ENCODE measurements at places on chromosomes 6 and 20.

DNA sequence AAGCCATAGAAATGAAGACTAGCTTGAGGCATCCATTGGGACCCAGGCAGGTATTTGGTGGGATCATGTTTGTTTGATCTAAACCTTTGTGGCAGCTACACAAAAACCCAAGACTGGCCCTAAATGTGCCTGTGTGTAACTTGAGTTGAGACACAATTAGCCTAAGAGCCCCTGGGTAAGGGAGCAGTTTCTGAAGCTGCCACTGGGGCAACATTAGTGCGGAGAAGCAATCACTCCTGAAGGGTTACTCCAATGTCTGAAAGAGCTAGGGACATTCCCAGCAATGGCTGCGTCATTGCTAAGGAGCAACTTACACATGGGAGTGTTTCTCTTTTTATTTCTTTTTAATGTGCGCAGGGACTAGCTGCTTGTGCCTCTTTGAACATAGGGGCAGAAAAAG lies 67.9 kb upstream of the EEF1E1 start:
- DNase-seq = peak; percentile 71

DNA sequence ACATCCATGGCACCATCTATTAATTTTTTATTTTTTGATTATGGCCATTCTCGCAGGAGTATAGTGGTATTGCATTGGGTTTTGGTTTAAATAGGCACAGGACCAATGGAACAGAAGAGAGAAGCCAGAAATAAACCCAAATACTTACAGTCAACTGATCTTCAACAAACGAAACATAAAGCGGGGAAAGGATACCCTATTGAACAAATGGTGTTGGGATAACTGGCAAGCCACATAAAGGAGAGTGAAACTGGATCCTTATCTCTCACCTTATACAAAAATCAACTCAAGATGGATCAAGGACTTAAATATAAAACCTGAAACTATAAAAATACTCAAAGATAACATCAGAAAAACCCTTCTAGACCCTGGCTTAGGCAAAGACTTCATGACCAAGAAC lies 25.3 kb upstream of the RUNX2 start:
- no peak for DNase-seq

DNA sequence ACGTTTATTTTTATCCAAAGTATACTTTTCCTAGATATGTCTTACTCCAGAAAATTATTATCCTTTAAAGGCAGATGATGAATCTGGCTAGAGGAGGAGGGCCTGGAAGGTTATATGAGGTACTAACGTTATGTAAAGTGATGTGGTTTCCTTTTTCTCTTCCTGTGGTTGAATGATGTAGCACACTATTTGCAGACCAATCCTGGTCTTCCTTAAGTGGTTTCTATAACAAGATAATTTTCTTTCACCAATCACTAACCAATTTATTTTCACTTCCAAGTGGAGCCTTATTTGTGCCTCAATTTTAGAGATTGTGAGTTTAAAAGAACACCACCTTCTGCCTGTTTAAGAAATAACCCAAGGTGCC lies 154.6 kb upstream of the SOX4 start:
- no peak for DNase-seq

DNA sequence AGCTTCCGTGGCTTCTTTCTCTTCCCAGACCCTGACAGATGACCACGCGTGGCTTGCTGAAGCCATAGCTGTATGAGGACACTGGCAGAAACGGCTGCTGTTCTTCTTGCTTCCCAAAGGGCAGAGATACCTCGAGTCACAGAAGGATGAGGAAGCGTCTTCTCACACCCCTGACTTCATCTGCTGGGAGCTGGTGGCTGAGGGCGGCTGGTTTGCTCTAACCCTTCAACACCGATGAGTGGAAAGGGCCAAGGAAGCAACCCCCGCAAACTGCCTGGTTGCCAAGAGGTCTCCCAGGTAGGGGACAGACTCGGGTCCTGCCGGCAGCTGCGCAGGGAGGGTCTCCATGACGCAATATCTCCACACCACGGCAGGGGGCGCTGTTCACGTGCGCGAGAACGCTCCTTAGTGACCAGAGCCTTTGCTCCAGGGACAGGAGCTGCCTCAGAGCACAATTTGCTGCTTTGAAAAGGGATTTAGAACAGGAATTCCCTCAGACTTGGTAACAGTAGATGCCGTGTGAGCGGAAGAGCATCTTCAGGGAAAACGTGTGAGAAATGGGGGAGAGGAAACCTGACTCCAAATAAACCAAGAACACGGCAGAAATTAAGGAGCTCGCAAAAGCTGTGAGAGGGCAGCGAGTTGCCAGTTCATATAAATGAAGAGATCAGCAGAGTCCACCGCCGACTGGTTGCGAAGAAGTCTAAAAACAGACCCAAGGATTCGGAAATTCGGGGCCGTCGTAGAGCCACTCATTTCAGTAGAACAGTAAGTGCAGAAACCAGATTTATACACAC lies 80.2 kb downstream of the ERMARD start:
- peak; percentile 86 for DNase-seq

DNA sequence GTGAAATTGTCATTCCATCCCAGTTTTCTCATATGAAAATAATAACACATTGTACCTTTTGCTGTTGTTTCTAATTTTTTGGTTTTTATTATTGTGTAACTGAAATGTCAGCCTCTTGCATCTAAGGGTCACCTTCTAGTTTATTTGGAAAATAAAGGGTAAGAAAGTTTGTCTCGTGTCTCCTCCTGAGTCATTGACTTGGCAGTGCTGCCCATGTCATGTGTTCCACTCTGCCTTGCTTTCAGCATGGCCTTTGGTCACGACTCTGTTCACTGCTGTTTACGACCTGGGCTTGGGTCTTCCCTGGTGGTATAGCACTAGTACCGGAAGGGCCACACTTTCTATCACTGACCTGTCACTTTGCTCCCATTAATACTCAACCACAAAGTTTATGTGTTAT lies 171.4 kb upstream of the RSPO3 start:
- no peak for DNase-seq

DNA sequence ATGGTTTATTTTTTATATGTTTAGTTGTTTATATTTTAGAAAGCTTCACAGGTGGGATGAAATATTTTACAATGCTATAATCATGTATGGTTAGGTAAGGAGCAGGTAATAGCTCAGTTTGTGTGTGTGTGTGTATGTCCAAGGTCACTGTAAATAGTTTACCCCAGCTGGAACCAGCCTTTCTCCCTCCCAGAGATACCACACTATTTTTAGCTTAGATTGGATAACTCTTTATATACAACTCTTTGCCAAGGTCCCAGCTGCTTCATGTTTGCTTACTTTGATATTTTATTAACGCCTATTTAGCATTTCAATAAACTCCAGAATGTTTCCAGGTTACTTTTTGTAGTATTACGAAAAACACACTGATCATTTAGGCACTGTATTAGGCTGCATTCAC lies 1.8 kb upstream of the PEX7 start:
- no peak for DNase-seq

DNA sequence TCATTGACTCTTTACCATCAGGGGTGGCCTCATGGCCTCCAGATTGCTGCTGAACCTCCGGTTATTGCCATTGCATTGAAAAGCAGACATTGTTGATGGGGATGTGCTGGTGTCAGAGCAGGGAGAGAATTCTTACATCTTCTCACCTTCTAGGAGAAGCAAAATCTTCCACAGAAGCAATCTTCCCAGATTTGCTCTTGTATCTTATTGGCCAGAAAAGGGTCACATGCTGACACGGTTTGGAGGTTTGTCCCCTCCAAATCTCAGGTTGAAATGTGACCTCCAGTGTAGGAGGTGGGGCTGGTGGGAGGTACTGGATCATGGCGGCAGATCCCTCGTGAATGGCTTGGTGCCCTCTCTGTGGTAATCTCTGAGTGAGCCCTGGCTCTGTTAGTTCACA lies 10.7 kb downstream of the TP53RK start:
- DNase-seq = no peak

- no peak for DNase-seq
Measured at GRCh38 chr20:2152317-2152716, 50.7 kb downstream of the STK35 start.

DNA sequence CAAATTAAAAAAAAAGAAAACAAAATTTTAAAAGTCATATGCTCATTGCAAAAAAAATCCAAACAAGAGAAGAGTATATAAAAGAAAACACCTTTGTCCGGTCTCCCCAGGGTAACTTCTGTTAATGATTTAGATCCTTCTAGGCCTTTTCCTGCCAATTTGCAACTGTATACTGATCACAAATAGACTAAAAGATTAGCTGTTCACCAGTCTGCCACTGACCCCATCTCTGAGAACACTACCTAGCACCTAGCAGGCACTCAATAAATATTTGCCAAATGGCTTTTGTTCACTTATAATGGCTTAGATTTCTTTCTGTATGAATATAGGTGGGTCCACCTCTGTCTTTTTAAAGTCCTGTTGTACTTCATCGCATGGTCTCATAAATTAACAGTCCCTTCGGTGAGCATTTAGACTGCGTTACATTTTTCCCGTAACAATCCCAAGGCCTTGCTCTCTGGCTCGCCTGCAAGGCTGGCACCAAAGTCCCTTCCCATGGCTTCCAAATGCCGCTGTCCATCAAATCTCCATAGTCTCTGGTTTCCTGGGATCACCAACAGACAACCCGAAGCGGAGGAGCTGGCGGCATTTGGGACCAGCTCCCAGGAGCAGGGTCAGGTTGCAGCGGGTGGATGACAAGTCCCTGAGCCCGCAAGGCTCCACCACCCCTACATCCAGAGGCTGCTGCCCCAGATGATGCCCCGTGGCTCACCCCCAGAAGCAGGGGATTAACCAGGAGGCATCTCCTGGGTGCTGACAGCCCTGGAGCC lies 11.8 kb downstream of the JPH2 start:
- DNase-seq = no peak

- DNase-seq = peak; percentile 60
Measured at GRCh38 chr20:49790077-49790798, 22.4 kb upstream of the SLC9A8 start.

DNA sequence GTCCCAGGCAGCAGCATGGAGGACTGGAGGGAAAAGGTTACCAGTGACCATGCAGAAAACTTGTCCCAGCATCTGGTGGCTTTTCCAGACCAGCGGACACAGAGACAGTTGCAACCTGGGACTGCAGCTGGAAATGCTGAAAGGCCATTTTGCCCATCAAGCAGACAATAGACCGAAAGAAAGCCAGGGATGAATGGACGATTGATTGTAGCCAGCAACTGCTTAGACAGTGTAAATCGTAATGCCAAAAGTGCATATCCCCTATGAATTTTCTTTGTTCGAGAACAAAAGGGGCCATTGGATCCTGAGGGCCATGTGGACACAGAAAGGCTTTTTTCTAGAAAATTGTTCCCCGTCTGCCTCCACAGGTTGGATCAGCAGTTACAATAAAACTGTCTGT lies 115.7 kb downstream of the MBOAT1 start:
- DNase-seq = no peak

DNA sequence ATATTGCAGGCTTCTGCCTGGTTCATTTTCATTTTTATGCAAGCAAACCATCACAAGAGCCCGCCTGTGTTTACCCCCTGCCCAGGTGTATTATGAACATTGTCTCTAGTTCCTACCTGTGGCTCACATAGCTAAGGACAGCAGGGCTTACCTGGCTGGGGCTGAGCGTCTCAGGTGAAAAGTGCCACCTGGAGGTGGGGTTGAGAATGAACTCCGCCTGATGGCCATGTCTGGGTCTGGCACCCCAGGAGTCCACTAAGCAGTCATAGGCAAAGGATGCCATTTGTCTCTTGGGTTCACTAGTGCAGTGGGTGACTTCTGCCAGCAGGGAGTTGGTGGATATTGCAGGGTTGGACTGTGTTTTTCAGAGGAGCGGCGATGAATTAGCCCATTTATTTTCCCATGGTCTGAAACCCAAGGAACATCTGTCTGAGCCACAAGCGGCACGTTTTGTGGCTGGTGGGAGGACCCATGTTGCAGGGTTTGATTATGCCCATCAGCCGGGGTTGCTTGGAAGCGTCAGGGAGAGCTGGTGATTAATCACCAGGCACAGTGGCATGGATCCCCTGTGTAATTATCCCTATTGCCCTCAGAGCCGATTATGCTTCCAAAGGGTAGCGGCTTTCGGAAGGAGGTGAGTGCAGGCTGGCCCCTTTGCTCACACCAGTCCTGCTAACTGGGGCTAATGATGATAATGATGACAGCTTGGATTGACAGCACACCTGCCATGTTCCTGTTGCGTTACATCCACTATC lies 92.1 kb downstream of the CDH26 start:
- DNase-seq = peak; percentile 82

- DNase-seq = no peak
Measured at GRCh38 chr6:1775441-1775840, 165.7 kb downstream of the FOXC1 start.

DNA sequence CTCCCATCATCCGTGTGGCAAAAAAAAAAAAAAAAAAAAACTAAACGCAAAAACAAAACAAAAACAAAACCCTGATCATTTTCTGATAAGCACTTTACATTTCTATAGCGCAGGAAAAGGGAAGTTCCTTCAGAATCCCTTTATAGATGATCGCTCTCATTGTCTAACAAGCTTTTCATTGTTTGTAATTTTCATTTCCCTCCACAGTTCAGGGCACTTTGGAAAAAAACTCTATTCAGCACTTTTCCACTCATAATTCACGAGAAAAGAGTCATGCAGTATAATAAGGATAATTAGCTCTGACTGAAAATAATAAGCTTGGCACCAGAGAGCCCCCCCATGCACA lies 89.4 kb upstream of the ATXN1 start:
- DNase-seq = no peak

- peak; percentile 93 for DNase-seq
Measured at GRCh38 chr20:44247586-44248409, 690 bp downstream of the GDAP1L1 start.

GRCh38 chr20:63967330-63968135 lies 2.2 kb downstream of the ZNF512B start:
- no peak for DNase-seq

GRCh38 chr6:14924126-14925024 lies 321.5 kb upstream of the JARID2 start:
- DNase-seq = peak; percentile 83

- no peak for DNase-seq
Measured at GRCh38 chr6:137246791-137247202, 27.6 kb upstream of the IFNGR1 start.

GRCh38 chr6:142906945-142907470 lies 38.0 kb downstream of the HIVEP2 start:
- no peak for DNase-seq

DNA sequence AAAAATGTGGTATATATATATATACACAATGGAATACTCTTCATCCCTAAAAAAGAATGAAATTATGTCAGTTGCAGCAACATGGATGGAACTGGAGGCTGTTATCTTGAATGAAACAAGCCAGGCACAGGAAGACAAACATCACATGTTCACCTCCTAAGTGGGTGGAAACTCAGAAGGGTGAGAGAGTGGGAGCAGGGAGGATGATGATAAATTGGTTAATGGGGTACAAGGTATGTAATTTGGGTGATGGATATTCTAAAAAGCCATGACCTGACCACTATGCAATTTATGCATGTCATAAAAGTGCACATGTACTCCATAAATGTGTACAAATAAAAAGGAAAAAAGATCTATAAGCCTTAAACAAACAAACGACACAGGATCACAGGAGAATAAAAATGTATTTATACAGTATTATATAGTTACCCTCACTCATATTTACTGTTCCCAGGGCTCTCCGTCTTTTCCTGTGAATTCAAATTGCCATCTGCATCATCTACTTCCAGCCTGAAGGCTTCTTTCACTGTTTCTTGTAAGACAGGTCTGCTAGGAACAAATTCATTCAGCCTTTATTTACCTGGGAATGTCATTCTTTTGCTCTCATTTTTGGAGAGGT lies 89.8 kb downstream of the SYNDIG1 start:
- DNase-seq = no peak

GRCh38 chr20:51211191-51211590 lies 188.3 kb upstream of the KCNG1 start:
- no peak for DNase-seq

GRCh38 chr20:5910186-5910585 lies 40.1 kb downstream of the TRMT6 start:
- no peak for DNase-seq

GRCh38 chr6:158279615-158280014 lies 32.6 kb upstream of the TULP4 start:
- DNase-seq = no peak

Measured in GM23338 (cell line).